CD4-positive, alpha-beta T cell treated with Interleukin-15 for 4 hours (primary cell): ENCODE measurements at places on chromosomes 1 and 21.
A peak's percentile ranks its signal among the peaks of the same experiment; 100 is the strongest.

DNA sequence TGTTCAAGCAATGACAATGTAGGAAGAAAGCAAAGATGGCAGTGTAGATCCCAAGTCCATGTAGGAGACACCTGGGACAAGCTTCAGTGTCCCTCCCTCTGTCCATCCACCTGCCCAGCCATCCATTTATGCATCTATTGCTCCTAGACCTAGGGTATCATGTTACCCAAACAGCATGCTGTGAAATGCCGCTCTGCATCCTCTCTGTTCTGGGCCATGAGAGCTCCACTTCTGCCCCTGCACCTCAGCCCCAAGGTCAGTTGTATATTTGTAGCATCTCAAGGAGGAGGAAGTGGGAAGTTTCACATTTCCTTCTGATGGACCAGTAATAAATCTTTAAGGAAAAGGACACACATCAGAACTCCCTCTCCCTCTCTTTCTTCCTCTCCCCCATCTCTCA lies 27.9 kb upstream of the TSPEAR start:
- DNase-seq = no peak

GRCh38 chr1:223142795-223143536 lies at the start of gene TLR5:
TLR5 (minus strand) TSS chr1:223143248; CDS start chr1:223113031, 30,217 bp downstream.
- peak; percentile 90 for DNase-seq

DNA sequence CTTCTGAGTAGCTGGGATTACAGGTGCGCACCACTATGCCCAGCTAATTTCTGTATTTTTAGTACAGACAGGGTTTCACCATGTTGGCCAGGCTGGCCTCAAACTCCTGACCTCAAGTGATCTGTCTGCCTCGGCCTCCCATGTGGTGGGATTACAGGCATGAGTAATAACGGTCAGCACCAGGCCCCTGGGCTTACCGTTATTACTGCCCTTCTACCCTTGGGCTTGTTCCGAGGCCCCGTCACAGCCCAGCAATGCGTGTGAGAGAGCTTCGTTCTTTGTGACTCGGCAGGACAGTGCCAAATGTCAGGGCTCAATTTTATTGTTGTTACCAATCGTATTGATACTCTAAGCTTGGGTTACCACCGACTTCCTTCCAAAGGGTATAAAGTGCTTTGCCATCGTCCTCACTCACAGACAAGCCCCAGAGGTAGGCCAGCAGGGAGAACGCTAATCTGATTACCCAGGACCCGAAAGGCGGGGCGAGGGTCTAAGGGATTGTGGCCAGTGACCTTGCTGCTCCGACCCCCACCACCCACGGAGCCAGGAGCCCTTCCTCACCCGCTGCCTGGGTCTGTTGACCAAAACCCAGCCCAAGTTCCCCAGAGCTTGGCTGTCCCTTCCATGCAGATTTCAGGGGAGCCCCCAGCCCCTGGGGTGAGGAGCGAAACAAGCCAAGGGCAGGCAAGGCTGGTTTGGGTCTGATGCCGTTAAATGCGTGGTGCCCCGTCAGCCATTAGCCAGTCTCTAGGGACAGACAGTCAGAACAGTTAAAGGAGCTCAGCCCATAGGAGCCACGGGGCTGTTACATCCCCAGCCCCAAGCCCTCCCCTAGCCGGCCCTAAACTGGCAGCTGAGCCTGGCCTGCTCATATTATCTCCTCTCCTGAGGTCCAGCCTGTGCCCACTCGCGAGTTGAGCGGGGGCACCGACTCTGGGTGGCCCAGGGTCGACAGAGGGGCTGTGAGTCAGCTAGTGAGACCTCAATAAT lies 54.9 kb upstream of the CASZ1 start:
- no peak for DNase-seq

DNA sequence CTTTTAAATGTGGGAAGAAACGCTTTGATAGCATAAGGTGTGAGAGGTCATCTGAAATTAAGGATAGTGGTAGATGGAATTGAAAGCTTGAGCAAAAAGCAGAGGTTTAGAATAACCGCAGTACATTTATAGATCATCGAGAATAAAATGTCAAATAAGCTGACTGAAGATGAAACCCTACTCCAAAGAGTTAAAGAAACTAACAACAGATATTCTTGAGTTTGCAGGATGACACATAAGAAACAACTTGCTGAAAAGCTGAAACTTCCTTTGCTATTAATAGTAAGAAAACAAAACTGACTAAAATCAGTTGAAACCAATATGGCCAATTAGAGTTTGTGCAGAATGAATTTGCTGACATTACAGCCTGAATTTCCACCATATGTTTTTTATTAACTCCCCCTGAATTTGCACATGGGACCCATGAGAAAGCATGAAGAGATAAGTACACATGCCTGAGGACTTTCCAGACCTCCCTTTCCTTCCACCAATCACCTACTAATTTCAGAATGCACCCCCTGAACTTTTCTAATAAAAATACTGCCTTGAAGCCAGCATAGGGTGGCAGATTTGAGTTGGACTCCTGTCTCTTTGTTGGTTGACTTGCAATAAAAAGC lies 1.7 kb upstream of the C1orf185 start:
- no peak for DNase-seq

DNA sequence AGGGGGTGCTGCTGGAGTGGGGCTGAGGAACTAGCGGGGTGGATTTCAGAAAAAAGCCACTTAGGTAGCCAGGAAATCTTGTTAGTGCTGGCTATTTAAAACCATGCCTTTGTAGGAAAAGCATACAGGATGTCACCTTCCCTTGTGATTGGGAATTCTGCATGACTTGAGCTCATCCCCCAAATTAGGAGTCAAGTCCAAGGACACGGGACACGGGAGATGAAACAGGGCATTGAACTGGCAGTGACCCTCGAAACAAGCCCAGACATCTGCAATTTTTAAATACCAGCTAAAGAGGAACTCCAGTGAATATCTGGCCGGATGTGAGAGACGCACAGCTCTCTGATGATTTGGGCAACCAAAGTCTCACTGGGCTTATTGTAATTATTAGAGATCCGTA lies 32.8 kb downstream of the C2CD2 start:
- DNase-seq = no peak

DNA sequence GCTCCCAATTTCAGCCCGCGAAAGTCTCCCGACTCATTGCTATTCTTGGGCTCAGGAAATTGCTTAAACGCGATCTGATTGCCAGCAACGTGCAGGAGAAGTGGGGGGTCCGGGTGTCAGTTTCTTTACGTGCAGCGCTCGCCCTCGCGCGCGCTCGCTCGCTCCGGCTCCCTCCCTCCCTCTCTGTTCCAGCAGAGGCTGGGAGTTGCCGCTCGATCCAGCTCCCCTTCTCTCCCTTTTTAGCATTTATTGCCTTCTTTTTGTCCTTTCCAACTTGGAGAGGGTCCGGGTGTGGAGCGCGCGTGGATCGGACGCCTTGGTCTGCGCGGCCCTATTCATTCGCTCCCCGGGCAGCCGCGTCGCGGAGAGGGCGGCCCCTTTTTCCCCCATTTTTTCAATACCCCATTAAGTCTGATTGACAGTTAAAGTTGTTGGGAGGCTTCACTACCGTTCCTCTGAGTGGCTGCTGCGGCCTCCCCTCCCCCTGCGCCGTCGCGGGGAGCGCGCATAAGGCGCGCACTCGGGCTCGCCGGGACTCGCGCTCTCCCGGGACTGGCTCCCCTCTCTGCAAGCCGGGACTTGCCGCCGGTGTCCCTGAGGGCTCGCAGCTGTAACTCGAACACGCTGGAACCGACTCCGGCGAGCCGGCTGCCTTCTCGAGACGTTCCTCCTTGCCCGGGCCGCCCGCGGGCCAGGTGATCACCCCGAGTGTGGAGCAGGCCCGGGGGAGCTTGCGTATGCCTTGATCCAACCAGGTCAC lies at the start of gene DHRS3:
DHRS3 (minus strand) TSS at position 310 of the 760 bp plus-strand sequence. CDS start 862 bp downstream, outside the sequence.
- peak; percentile 59 for DNase-seq

GRCh38 chr1:91997607-91998195 lies 32.1 kb upstream of the EPHX4 start:
- DNase-seq = peak; percentile 52

DNA sequence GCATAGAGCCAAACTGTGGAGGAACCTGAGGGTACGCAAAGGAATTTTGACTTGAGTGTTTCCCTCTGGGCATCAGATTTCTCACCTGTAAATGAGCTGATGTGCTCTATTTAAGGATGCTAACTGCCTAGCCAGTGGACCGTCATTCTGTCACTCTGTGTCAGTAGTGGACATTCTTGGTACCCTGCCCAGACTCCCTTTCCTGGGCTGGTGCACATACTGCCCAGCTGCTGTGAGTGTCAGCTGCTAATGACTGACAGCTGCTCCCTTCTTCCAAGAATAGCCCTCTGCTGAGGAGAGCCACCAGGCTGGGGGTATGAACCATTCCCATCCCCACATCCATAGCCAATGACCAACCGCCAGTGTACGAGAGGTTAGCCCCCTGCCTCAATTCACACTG lies 193.1 kb upstream of the DAB1 start:
- no peak for DNase-seq

DNA sequence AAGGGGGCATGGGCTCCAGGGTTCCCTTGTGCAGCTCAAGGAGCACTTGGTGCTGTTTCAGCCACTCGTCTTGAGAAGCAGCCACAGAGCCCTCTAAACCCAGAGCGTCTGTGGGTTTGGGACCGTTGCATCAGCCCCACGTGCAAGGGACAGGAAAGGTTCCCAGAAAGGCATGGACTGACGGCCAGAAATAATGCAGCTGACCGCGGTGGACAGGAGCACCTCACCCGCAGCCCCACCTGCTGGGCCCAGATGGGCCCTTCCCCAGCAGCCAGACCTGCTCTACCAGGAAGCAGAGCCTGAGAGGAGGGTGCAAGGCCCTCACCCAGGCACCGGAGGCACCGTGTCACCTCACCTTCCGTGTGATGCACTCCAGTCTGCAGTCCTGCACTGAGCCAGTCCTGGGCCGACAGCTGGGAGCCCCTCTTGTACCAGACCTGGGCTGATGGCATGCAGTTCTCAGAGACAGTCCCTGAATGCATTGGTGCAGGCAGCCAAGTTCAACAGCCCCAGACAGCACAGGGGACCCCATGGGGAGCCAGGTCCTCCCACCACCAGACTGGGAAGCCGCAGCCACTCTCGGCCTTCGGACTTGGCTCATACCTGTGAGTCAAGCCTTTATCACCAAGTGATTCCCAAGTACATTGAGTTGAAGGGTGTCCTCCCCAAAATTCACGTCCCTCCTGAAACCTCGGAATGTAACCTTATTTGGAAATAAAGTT lies 4.8 kb upstream of the TFF3 start:
- DNase-seq = no peak

DNA sequence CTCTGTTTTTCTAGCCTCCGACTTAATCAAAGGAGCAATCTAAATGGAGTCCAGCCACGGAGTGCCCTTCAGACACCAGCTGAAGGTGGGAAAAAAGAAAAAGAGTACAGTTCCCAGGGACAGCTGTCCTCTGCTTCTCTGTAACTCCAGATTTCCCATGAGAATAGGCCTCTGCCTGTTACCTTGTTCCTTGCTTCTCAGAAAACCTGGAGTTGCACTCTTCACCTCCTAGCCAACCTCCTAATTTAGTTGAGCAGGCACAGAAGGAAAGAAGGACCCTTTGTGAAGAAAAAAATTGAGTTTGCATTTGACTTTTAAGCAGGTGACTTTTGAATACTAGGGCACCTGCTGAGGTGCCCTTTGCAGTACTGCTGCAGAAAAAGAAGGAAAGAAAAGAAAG lies 8.3 kb downstream of the BARHL2 start:
- DNase-seq = no peak

DNA sequence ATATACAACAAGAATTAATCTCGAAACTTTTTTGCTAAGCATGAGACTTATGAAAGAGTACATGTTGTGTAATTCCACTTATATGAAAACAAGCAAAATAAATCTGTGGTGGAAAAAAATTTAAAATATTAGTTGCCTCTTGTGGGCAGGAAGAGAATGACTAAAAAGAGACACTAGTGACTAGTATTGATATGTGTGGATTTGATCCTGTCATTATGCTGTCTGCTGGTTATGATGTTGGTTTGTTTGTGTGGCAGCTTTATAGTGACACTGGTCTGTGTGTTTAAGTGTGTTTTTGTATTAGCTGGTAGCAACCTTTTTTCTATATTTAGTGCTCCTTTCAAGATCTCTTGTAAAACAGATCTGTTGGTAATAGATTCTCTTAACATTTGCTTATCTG lies 267.8 kb upstream of the NRIP1 start:
- DNase-seq = no peak

DNA sequence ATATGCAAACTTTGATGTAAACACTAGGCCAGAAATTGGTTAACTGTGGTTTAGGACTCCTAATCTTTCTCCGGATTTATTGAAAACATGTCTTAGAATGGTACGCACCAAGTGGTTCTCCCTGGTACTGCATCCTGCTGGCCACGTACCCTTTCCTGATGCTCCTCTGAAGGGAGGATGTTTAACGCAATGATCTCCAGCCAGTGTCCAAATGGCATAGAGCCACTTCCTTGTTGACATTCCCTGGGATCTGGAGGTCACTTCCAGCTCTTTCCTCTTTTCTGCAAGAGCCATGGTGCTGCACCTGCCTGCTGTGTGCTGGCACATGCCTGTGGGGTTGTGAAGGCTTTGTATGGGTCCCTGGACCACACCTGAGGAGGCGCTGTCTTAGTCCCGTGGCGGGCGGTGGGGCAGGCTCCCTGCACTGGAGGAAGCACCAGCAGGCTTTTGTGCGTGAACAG lies 53.9 kb downstream of the GALNT2 start:
- DNase-seq = no peak

GRCh38 chr1:234875953-234876855 lies 252.4 kb downstream of the TOMM20 start:
- no peak for DNase-seq

- no peak for DNase-seq
Observed at GRCh38 chr1:56626546-56626945, 18.6 kb upstream of the PRKAA2 start.

GRCh38 chr1:32733582-32734321 lies 31.2 kb upstream of the SYNC start:
- DNase-seq = no peak

GRCh38 chr1:234533034-234533891 lies 54.3 kb upstream of the TARBP1 start:
- DNase-seq = no peak

DNA sequence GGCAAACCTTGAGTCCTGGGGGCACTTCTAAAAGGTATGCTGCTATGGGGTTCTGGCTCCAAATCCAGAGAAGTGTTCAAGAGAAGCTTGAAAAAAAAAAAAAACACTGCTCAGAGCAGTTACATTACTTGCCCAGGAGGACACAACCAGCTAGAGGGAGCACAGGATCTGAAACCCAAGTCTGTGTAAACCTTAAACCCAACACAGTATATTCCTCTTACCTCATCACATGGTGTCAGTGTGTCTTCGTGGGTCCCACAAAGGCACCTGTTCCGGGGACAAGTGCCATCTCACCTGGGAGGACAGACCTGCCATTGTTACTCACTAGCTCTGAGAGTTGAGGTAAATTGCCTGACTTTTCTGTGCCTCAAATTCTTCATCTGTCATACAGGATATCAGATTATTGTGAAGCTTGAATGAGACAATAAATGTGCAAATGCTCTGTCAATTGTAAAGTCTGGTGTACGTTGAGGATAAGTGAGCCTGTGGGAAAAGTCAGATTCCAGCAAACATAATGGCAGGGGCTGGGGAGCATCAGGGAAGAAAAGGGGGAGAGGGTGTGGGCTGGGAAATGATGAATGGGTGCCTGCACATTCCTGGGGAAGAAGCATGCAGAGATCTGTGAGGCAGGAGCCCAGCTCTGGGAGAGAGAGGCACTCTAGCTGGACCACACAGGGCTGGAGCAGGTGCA lies 170.4 kb upstream of the ZC3H12A start:
- DNase-seq = no peak
